Stimulated activated CD8-positive, alpha-beta memory T cell treated with anti-CD3 and anti-CD28 coated beads, Interleukin-12 subunit alpha, Interleukin-12 subunit beta, amount 100 ng/mL, for 4 hours (primary cell): ENCODE measurements at places on chromosomes 1 and 21.

- no peak for DNase-seq
These were observed 3.7 kb downstream of the FOXD2 start for GRCh38 chr1:47441450-47442106.

DNA sequence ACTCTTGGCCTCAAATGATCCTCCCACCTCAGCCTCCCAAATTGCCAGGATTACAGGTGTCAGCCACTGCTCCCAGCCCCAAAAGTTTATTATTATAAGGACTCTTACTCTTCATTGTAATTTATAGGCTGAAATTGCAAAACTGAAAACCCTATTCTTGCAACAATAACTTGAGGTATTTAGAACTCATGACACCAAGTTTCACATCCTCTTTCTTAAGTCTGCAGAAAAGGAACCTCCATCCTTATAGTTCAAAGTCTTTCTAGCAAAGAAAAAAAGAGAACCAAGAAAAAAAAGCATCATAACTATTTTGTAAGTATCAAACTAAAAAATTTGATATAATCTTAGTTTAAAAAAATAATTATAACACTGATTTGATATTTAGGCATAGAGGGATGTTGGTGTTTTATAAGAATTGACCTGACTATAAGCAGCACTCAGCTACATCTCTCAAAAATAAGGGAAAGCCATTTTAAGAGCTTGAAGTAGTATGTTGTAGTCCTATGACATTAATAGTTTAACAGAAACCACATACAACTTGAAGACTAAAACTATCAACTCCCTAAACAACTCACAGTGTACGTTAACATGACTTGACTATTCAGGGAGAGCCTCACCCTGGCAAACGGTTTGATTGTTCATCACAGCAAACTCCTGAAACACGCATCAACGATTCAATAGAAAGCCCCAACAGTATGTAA, 122.4 kb downstream of the AKT3 start:
- DNase-seq: no peak

GRCh38 chr1:162055062-162055461, 14.4 kb upstream of the NOS1AP start:
- DNase-seq: no peak

DNA sequence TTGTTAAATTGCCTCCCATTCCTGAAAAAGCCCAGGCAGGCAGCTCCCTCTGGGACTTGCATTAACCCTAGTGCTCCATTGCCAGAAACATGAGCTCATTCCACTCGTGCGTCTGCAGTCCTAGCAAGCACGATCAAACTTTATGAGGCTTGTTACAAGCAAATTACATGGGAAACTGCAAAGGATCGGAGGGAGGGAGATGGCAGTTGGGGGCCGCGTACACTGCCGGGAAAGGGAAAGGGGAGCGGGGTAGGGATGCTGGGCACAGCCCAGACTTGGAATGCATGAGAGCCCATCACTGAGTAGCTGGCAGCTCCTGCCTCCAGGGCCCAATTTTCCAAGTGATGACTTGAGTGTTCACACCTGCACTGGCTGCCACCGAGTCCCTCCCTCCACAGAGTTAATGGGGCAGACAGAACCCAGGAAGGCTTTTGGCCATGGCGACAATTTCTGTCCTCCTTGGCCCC, 169.9 kb downstream of the BRINP2 start:
- DNase-seq: no peak

GRCh38 chr1:178024504-178024903, 54.6 kb upstream of the SEC16B start:
- no peak for DNase-seq

DNA sequence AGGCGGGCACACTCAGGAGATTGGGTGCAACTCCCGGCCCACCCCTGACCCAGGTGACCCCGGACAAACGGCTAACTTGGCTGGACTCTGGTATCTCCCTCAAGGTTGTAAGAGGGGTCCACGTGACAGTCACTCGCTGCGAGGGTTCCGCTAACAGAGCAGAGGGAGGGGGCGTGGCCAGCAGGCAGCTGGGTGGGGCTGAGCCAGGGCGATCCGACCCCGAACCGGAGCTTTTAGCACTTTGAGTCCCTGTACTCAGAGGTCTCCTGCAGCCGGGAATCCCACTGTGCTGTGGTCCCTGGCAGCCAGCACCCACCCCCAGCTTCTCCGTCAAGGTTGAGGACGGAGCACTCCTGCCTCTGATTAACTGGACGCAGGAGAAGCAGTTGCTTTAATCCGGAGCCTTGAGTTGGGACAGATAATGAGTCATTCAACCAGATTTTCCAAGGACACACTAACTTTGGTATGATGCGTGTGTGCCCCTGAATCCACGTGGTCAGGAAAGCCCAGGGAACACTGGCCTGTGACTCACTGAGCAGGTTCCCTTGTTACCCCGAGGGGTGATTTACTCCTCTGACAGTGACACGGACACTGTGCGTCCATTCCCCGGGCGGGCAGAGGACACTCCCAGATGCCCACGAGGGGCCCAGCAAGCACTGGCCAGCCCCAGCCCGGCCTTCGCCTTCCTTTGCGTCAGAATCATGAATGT, 16.8 kb downstream of the TRPM2 start:
- DNase-seq: no peak

DNA sequence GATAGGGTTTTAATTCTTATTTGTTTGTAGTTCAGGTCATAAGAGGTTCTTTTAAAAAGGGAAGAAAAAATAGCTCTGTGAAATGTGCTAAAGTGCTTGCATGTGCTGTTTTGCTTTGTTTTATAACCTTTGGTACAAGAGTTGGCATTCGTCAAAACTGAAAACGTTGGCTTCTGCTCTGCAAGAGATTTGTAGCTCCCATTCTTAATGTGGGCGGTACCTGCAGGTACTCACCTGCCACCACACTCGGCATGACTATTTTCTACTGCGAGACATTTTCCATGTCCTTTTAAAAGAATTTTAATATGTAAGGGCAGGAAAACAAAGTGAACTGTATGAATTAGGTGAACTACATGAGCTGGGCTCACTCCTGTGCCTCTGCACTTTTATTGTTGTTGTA, 92.6 kb downstream of the ADARB1 start:
- no peak for DNase-seq

- DNase-seq: no peak
These were observed 40.3 kb downstream of the ACP6 start for GRCh38 chr1:147630022-147630421.

DNA sequence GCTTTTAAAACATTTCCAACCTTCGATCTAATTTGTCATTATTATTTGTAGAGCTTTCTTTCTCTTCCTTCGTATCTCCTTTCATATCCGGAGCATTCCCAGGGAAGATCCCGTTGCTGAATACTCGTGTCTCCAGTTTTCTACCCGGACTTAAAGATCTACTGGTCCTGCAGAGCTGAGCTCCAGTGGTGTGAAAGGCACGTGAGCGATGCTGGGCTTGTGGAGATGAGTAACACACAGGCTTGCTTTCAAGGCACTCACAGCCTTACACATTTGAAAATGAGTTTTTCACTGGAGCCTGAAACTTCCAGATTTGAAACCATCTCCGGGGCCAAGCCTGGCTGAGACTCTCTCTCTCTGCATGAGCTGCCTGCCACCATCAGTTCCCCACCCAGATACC, 428.3 kb downstream of the KIF26B start:
- no peak for DNase-seq

DNA sequence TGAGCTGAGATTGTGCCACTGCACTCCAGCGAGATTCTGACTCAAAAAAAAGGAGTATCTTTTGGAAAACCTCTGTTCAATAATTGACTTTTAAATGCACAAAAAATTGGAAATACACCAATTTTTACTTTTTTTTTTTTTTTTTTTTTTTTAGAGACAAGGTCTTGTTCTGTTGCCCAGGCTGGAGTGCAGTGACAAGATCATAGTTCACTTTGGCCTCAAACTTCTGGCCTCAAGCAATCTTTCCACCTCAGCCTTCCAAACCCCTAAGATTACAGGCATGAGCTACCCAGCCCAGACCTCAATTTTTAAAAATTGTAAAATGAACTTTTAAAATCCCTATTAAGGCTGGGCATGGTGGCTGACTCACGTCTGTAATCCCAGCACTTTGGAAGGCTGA, 30.8 kb downstream of the NEK2 start:
- DNase-seq: no peak

- no peak for DNase-seq
These were observed 3.0 kb downstream of the TSPAN2 start for GRCh38 chr1:115086176-115086830.

- no peak for DNase-seq
These were observed 150.9 kb downstream of the HIVEP3 start for GRCh38 chr1:41767534-41768525.

DNA sequence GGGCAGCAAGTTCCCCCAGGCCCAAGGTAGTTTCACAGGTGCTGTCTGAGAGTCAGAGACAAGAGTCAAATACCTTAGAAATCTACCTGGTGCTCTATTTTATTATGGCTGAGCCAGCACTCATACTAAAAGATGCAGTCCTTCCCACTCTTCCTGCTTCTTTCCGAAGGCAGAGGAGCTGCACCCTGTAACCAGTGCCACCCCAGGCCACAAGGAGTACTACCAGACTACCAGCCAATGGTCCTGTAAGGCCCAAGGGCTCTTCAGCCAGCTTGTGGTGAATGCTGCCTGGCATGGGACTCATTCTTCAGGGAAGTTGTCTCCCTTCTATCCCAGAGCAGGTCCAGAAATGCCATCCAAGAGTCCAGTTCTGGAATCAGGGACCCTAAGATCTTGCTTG, 203.8 kb upstream of the DUSP10 start:
- DNase-seq: no peak

DNA sequence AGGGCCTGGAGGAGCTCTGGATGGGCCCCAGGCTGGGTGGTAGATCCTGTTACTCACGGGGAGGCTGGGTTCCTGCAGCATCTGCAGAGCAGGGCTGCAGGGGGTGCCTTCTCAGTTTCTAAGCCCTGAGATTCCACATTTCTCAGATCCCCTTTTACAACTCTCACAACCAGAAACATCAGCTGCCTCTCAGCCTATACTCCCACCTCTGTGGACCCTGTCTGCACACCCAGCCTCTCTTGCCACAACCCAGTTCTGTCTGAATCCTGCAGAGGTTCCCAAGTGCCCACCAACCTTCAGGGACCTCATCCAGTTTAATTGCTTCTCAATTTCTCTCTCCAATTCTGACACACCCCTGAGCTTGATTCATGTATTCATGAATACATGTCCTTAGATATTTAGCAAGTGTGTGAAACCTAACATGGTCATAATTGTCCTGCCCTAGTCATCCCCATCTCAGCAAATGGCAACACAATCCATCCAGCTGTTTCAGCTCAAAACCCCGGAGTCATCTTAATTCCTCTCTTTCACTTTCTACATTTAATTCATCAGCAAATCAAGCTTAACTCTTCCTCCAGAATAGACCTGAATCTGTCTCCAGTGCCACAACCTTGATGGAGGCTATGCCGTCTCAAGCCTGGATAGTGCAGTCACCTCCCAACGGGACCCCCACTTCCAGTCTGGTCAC, 57.0 kb upstream of the NEK2 start:
- no peak for DNase-seq

DNA sequence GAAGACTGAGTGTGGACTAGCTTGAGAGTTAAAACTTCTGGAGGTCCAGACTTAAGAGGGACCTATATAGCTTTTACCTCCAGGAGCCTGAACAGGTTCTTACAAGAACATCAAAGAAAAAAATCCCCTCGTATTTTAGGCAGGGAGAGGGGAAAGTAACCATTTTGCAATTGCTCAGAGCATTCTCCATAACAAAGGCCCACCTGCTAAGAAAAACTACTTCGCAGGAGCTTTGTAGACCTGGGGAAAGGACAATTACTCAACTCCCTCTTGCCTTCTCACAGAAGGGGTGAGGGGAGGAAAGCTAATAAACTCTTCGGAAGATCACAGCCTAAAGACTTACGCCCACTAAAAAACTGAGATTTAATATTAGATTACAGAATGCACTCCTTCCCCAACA, 86.3 kb downstream of the RERE start:
- DNase-seq: no peak

DNA sequence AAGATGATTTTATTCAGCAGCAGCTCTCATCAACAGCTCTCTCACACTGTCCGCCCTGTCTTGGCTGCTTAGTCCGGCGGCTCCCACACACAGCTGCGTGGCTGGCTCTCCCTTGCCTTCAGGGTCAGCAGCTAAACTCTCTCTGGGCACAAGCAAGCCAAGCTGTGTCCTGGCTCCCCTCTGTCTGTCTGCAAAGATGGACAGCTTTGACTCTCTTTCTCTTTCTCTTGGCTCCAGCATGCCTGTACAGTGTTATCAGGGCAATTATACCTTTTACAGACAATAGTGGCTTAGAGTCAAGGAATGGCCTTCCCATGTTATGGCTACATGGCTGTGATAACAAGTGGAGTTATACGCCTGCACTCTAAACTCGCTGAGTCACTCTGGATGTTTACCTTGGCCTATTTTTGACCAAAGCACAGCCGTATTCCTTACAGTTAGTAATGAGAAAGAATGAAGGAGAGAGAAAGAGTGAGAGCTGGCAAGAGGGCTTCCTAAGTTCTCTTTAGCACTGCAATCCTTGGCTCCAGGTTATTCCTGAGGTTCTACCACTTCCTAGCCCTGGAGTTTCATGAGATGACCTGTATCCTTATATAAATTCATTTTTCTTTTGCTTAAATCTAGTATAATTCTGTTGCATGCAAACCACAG, 59.9 kb upstream of the ZSWIM5 start:
- DNase-seq: no peak

DNA sequence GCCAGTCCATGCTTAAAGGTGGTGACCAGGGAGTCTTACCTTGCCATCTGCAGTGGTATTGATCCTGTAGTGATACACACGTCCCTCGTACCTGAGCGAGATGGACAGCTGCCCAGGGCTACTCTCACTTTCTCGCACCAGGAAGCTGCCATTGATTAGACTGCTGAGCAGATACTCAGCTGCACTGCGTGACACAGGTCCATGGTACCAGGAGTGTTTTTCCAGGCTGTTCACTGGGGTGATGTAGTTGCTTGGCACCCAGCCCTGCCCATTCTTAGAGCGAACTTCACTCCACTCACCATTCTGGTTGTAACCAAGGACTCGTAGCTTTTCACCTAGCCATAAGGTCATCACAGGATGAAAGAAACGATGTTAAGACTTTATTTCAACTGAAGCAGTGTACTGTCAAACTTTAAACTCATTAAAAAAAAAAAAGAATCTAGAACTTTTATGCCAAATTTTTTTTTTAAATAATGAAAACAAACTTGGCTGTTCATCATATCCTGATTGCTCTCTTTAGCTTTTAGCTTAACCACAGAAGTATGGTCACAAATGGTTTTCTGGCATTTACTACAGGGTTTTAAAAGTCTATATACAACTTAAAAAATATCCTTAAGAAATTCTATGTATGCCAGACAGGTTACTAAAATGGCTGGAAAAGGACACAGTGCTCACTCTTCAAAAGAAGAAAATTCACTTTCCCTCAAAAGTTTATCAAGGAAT, 44.6 kb downstream of the TOR3A start:
- no peak for DNase-seq

GRCh38 chr1:66450043-66450514, 83.9 kb upstream of the SGIP1 start:
- no peak for DNase-seq

GRCh38 chr21:33844104-33844889, 71.3 kb downstream of the ATP5PO start:
- no peak for DNase-seq

GRCh38 chr1:78047631-78048030, 1.9 kb downstream of the GIPC2 start:
- no peak for DNase-seq

- no peak for DNase-seq
These were observed 13.7 kb upstream of the FAM20B start for GRCh38 chr1:179012038-179012437.

GRCh38 chr1:235946571-235946981, 79.9 kb upstream of the LYST start:
- no peak for DNase-seq
